ENCODE measurements at places on chromosomes 2 and 18.

GRCh38 chr2:239752951-239753350 lies 272.2 kb downstream of the NDUFA10 start:
- DNase-seq: no peak

- DNase-seq: no peak
Measured at GRCh38 chr18:33837191-33837590, 259.2 kb downstream of the ASXL3 start.

- peak; percentile 27 for DNase-seq
Measured at GRCh38 chr2:85717308-85718008, 23.3 kb downstream of the GNLY start.

DNA sequence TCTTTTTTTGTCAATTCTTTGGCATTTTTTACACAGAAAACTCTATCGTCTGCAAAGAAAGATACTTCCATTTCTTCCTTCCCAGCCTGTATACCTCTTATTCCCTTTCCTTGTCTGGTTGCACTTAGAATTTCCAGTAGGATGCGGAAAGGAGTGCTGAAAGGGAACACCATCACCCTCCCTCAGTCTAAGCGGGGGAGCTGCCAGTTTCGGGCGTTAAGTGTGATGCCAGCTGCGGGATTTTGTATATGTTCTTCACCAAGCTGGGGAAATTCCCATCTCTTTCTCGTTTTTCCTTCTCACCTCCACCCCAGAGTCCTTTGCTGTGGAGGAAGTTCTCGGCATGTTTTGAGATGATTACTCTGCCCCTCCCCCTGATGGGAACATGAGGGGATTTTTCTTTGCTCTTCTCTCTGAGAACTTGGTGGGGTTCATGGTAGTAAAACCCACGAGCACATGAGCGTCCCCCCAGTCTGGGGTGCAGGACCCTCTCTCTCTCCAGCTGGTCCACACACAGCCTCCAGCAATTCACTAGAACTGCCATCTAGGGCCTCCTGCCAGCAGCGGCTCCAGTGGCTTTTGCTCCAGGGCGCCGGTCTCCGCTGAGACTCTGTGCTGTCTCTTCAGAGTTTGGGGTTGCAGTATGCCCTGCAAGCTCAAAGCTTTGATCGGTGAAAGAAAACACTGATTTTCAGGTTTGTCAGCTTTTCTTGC lies 15.5 kb downstream of the AQP12A start:
- no peak for DNase-seq

DNA sequence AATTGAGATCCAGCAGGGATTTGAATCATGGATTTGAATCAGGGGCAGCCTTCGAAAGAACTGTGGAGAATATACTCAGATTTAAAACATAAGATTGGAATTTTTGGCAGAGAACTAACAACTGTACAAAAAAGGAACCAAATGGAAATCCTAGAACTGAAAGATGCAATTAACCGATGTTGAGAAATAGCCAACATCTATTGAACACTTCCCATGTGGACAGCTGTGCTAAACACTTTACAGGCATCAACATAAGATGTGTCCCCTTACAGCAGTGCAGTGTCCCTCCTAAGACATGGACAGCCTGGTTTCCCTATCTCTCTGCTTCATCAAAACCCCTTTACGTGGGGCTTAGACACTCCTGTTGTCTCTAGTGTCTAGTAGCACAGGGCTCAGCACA lies 3.7 kb upstream of the IL1RN start:
- no peak for DNase-seq

DNA sequence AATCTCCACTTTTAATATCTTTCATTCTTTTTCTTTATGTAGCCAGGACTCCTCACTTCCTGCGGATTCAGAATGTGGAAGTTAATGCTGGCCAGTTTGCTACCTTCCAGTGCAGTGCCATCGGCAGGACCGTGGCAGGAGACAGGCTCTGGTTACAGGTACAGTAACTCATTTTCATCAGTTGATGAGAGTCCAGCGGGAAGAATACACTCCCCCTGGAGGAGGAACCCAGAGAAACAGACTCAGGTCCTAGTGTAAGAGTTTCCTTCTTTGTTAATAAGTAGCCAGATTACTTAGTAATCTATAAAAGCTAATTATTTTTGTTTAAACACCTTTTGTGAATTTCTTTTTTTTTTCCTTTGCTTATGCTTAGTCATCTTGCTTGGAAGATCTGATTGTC lies 359.4 kb downstream of the PTPRM start:
- no peak for DNase-seq

DNA sequence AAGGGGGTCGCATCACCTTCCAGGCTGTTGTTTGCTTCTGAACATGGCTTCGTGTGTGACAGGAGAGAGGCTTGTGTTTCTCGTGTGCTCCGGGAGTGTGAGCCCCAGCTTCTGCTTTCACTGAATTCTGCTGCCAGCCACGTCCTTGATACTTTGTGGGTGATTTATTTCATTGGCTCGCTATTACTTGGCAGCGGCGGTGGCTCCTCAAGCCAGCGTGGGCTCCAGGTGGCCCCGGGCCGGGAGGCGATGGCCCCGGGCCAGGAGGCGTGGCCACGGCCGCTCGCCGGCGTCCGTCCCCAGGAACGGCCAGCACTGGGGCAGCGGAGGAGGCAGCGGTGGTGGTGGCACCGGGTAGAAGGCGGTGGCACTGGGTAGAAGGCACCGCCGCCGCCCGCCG lies 63.1 kb downstream of the NAPG start:
- DNase-seq: no peak

DNA sequence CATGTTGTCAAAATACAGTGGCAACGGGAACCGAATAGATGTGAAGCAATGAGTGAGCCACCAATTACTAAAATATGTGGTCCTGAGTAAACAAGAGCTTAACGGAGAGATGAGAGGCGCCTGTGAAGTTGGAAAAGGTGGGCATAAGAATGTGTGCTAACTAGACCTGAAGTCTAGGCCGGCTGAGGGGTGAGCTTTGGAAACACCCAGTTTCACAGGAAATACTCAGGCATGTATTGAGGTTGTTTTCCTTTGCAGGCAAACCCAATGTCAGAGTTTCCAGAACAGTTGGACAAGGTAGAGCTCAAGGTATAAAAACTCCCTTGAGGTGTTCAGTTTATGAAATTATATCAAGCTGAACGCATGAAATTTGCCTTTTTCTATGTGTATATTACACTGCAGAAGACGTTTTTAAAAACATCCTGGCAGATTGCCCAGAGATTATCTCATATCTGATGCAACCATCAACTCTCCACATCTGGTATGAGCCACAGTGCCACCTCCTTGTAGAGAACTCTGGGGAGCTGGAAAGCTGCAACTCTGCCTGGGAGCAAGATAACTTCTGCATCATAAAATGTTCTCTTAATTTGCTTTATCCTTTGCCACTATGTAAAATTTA lies 3.9 kb upstream of the WDSUB1 start:
- DNase-seq: no peak

DNA sequence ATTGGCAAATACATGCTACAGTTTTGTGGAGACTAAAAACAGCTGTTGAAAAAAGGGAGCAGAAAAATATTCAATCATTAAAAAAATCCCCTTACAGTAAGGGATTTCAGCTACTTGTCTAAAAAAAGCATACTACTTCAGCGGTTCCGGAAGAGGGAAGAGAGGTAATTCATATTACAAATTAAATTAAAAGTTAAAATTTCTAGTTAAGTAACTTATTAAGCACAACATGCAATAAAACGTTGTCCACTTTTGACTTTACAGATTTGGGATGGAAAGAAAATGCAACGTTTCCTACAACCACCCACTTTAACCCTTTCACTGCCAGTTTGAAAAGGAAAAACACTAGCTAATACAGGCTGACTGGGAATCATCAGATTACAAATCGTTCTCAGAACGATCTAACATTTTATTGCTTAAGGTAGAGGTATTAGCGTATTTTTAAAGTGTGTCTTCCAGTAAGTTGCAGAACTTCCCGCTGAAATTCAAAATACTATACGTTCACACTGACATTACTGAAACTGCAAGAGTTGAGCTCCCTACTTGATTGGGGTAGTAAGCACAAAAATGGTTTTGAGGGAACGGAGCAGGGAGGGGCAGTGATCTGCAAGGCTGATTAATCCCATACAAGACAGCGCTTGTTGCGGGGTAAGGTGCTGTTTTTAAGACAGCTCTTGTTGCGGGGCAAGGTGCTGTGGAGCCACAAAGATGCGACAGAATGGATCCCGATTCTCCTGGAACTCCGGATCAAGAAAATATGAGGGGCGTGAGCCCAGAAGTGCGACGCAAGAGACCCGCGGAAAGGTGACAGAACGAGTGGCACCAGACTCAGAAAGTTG lies 743 bp downstream of the HADHA start:
- peak; percentile 37 for DNase-seq

- no peak for DNase-seq
Measured at GRCh38 chr2:40396124-40396523, 55.8 kb downstream of the SLC8A1 start.

GRCh38 chr18:48992791-48993555 lies 42.2 kb upstream of the SMAD7 start:
- no peak for DNase-seq

DNA sequence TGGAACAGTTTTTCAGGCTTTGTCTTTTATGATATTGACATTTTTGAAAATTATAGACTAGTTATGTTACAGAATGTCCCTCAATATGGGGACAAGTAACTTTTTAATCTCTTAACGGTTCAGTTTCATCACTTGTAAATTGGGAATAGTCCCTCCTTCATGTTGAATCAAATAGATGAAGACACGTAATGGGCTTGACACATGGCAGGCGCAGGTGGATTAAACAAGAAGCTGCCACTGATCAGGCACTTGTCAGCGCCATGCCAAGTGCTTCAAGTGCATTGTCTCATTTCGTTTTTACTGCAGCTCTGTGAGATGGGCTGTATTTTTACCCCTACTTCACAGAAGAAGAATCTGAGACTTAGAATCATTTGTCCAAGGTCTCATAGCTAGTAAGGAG lies 9.5 kb upstream of the SMAD4 start:
- no peak for DNase-seq

DNA sequence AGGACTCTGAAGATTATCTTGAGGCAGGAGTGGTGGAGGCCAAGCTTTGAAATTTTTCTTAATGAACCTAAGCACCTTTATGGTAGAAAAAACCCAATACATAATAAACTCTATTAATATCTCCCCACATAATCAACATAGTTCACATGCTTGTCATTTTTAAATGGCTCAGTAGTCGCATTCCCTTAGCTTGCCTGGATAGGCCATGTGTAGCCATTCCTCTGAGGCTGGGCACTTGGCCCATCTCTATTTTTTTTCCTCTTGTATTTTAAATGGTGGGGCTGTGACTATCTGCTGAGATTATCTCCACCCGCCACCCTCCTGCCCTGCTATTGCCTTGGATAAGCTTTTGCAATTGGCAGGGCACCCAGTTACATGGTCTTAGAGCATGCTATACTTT lies 143.1 kb downstream of the FHOD3 start:
- no peak for DNase-seq

DNA sequence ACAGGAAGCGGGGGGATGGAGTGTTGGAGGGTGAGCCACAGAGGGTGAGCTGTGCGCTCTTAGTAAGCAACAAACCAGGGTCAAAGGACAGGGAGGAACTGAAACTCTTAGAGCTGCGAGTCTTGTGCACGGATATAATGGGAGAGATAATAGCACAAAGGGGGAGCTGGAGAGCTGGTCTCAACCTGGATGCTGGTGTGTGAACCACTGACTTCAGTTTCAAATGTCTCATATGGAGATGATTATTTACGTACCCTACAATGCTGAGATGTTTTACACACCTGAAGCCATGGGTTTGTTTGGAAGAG lies 35.9 kb downstream of the PTGR3 start:
- no peak for DNase-seq

- DNase-seq: no peak
Measured at GRCh38 chr18:78793313-78794070, 186.1 kb upstream of the SALL3 start.

DNA sequence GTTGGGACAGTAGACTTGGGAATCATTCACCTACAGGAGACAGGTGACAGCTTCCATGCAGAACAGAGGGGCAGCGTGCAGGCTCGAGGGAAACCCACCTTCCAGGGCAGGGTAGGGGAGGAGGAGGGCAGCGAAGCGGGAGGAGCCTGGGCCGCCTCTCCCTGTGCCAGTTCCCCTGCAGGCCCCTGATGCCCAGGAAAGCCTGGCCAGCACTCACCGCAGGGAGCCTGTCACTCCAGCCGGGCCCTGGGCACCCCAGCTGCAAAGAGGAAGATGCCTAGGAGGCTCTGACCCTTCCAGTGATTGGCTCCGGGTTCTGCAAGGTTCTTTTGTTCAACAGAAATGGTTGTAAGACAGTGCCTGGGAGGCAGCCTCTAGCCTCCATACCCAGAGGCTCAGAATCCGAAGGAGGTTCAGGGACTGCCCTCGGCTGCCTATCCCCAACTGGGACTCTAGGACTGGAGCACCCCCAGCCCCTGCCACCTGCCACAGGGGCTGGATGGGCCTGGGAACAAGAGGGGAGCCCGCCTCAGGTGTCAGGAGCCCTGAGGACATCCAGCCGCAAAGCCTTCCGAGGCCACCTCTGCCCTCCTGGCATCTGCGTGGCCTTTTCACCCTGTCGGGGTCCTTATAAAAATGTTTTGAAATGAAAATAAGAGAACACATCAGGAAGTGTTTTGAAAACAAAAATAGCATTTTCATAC lies 103.2 kb downstream of the PTGR3 start:
- DNase-seq: no peak

GRCh38 chr2:231342061-231342711 lies 53.3 kb upstream of the B3GNT7 start:
- DNase-seq: peak; percentile 24

GRCh38 chr2:101802329-101802728 lies 104.8 kb downstream of the MAP4K4 start:
- no peak for DNase-seq

GRCh38 chr2:15557887-15558311 lies 3.2 kb downstream of the NBAS start:
- no peak for DNase-seq

GRCh38 chr2:239273280-239274234 lies 127.3 kb downstream of the HDAC4 start:
- no peak for DNase-seq

DNA sequence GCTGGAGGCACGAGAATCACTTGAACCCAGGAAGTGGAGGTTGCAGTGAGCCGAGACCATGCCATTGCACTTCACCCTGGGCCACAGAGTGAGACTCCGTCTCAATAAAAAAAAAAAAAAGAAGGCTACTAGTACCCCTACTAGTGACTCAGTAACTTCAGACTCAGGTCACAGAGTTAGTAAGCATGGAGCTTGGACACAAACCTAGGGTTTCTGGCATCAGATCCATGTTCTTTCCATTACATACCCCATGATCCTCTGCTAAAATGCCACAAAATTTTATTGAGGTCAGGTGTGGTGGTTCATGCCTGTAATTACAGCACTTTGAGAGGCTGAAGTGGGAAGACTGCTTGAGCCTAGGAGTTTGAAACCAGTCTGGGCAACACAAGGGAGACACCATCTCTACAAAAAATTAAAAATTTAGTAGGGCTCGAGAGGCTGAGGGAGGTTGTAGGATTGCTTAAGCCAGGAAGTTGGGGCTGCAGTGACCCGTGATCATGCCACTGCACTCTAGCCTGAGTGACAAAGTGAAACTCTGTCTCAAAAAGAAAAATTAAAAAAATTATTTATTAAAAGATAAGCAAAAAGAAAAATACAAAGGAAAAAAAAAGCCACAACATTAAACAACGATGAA lies 45.1 kb downstream of the DHX57 start:
- no peak for DNase-seq

- DNase-seq: no peak
Measured at GRCh38 chr2:96153291-96153713, 8.1 kb upstream of the DUSP2 start.
